ENCODE measurements at places on chromosomes 6 and 20. TPM values are rescaled to one million over a fixed set of nuclear protein-coding genes. Genes with fewer than 3 reads are reported as not detected.

SIRPB2 gene
- total RNA-seq, result 0.57 TPM

HRH3 gene
- total RNA-seq, result not detected

ALDH5A1 gene
- 22.2 TPM for total RNA-seq

FAM217A gene
- not detected for total RNA-seq

PRKN gene
- total RNA-seq, result 3.8 TPM

UBD gene
- total RNA-seq, result 82.8 TPM

DNA sequence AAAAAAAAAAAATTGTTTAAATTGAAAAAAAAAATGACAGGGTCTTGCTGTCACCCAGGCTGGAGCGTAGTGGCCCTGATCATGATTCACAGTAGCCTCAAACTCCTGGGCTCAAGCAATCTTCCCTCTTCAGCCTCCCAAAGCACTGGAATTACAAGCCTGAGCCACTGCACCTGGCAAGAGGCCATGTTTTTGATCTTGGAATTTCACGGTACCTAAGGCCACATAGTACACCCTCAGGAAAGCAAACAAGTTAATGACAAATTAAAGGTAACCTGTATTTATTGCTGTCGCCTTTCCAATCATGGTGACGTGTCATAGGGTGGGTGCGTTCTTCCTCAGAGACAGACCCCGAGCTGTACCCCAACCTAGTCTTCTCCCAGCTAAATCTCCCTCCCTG, 79.2 kb downstream of the LINC00237 start:
- no peak for DNase-seq

DNA sequence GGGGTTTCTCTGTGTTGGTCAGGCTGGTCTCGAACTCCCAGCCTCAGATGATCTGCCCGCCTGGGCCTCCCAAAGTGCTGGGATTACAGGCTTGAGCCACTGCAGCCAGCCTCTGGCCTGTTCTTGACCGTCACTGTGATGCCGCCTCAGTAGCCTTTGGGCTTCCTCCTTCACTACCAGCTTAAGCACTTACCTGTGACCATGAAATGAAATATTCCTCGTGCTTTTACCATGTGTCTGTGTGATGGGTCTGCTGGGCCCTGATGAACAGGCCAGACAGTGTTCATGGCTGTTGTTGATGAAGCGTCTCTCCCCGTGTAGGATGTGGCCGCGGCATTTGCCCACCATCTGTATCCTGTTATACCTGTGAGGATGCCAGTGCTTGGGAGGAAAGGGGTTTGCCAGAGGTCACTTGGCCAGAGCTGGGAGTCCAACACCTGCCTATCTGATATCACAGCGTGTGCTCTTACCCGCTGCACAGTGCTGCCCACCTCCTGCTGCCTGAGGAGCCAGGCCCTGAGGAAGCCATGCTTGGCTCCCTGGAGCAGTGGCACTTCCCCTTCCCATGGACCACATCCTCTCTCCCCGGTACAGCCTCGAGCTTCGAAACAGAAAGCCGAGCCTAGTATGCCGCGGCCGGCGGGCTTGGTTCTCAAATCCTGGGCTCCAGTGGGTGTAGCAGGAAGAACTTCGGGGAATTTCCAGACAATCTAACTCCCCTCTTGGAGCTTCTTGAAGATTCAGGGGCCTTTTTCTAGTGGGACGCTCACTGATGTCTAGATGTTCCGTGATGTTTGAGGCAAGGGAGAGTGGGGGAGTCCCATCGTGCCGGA, 167.9 kb downstream of the ZDHHC14 start:
- DNase-seq, result no peak

GRCh38 chr6:124973780-124974179, 11.5 kb downstream of the RNF217 start:
- no peak for DNase-seq

DNA sequence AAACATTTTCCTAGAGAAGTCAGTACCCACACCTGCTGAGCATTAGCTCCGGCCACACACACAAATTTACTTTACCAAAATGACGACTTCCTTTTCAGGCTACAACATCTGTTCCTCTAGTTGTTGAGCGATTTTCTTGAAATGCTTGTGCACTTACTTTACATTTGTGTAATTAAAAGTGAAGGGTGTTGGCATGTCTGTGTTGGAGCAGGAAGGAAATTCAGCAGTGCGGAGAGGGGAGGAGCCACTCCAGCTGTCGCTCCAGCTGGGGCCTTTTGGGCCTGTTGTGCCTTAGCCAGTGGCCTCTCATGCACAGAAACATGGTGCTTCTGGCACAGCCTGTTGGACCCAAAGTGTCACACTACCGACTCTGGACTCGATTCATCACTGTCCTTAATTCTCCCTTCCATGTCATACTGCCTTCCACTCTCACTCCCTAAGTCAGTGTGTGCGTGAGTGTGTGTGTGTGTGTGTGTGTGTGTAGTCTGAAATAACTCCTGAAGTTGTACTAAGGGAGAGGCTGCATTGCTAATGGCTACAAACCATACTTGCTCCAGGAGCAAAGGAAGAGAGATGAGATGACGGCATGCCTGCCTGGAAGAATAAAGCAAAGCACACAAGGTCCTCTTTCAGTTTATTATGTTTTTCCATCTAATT, 191.8 kb upstream of the ARG1 start:
- no peak for DNase-seq

GRCh38 chr6:114092943-114093342, 122.0 kb upstream of the HDAC2 start:
- no peak for DNase-seq

GRCh38 chr6:82025271-82025670, 222.3 kb downstream of the IBTK start:
- no peak for DNase-seq

- peak; percentile 84 for DNase-seq
These were observed 984 bp downstream of the TFAP2C start for GRCh38 chr20:56630086-56630493.

GRCh38 chr6:130577178-130577919, 211.5 kb downstream of the TMEM200A start:
- no peak for DNase-seq

- DNase-seq, result no peak
These were observed at the start of gene PNPLA1 for GRCh38 chr6:36269834-36270705. PNPLA1 (plus strand) TSS chr6:36270060; CDS start chr6:36270460, 400 bp downstream.

DNA sequence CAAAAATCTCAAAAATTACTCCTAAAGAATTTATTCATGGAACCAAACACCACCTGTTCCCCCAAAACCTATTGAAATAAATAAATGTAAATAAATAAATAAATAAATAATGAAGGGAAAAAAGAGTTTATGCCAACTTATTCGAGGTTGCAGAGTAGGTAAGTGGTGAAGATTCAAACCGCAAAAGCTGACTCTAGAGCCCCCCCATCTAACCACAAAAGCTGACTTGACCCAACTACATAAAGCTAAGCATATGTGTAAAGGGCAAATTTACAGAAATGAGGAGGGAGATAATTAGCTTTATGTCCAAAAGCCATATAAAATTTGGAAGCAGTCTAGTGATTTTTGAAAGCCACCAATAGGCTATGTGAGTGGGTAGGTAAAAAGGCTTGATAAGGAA, 486.9 kb downstream of the PKHD1 start:
- no peak for DNase-seq

DNA sequence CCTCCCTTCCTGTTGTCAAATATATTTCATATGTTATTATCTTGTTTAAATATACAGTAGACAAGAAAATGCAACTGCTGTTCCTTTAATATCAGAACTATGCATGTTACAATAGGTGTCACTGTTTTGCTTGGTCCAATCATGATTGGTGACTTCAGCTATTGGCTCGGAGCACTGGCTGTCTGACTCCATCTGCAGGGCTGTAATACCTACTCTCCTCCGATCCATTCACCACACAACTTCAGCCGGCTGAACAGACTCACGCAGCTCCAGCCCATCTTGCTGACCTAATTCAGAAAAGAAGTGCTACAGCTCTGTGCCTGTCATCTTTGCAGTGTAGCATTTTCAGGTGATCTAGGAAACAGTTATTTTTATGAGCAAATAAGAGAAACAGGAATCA, at the start of gene BTBD3:
BTBD3 (plus strand) TSS at position 231 of the 400 bp plus-strand sequence. CDS start 383 bp downstream, outside the sequence.
- DNase-seq, result no peak

DNA sequence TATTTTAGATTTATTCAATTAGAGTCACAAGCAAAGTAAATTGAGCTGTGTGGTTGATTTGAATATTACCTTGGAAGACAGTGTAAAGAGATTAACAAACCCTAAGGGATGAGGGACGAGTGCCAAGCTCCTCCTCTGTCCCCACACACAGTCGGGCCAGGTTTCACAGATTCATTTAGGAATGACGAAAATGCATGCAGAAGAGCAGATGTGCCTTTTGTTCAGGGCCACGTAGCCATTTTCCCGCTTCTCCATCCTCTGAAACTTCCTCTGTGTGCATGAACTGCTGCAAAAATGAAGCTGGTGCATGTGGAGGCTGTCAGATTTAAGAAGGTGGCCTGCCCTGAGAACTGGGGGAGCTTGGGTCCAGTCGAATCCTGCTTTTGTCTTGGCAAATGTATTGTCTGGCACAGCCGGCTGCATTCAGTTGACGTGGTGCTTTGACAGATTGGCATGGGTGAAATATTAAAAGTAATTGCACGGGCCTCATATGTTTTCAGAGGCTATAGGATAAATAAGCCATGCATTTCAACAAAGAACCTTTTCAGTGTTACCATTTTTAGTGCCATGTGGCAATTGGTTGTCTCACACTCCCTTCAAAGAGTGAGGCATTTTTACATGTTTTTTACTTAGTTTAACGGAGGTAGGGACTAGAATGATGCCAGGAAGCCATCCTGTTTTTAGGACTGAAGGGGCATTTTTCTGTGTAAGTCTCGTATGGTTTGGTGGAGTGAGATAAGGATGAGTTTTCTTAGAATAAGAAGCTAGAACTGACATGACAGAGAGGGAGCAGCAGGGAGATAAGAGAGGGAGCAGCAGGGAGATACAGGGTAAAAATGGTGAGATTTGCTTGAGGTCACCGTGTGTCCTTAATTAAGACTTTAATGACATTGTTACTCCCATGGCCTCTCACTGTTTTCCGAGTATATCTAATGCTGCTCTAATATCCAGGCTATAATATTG, 361.1 kb downstream of the NRN1 start:
- DNase-seq, result no peak

GRCh38 chr6:4008324-4009047, 70.5 kb downstream of the FAM217A start:
- DNase-seq, result peak; percentile 16

Measured in Calu3 (cell line).